ENCODE measurements at places on chromosomes 1 and 21.

GRCh38 chr1:235004840-235005391, 123.7 kb downstream of the TOMM20 start:
- DNase-seq = no peak

DNA sequence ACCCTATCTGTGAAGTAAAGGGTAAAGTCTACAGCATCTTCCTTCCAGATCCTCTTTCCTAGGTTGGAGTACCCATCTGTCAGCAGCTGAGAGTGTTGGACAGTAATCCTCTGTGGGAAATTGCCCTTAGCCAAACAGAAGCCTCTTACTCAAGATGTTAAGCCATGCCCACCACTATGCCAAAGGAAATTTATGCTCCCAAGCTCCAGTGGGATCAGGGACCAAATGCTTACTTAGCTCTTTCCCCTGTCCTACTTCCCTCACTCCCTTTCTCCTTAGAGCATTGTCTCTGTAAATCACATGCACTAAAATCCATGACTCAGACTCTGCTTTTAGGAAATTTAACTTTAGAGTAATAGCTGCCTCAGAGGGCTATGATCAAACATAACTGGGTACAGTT, 254.0 kb downstream of the BRINP2 start:
- DNase-seq = no peak

DNA sequence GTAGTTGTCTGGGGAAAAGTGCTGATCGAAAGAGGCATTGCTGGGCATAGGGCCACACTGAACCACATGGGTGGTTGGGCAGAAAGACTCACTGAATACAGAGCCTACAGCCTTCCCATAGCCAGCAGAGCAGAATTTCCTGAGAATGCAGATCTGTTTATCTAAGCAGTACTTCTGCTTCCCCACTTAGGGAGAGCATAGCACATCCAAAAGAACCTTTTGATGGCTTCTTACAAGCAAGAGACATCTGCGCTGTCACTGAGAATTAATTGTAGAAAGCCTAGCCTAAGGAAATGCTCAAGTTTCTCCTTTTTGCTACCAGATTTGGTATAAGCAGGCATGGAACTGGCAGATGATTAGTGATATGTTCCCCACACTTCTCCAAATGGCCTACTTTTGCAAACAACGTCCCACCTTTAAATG, 13.0 kb upstream of the KLHDC8A start:
- no peak for DNase-seq

DNA sequence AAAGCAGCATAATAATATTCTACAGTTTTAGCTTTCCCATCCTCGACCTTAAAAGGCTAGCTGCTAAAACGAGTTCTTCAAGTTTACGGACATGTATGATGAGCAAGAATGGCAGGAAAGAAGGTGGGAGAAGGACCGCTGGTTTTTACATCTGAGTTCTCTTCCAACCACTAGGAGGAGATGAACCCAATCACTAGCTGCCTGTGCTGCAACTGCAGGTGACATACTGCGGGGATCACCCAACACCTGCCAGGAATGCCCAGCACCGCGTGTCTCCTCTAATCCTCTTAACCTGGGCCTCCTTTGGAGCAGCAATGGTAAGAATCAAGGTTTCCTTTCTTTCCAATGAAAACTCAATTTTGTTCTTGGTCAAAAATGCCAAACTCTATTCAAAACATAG, 23.5 kb downstream of the TOR3A start:
- DNase-seq = no peak

GRCh38 chr1:106584676-106585075, 471.8 kb upstream of the PRMT6 start:
- DNase-seq = peak; percentile 24

- no peak for DNase-seq
Measured at GRCh38 chr1:118145721-118146120, 39.3 kb downstream of the SPAG17 start.

GRCh38 chr1:55047611-55048010, 8.3 kb downstream of the PCSK9 start:
- DNase-seq = no peak

- DNase-seq = no peak
Measured at GRCh38 chr1:41614818-41615217, 130.3 kb upstream of the EDN2 start.

GRCh38 chr1:71717186-71717585, 565.2 kb downstream of the NEGR1 start:
- DNase-seq = no peak

GRCh38 chr1:245067257-245067656, 87.5 kb upstream of the KIF26B start:
- no peak for DNase-seq

GRCh38 chr1:112761714-112762480, 46.8 kb upstream of the PPM1J start:
- no peak for DNase-seq

GRCh38 chr1:106677721-106678120, 378.8 kb upstream of the PRMT6 start:
- no peak for DNase-seq

DNA sequence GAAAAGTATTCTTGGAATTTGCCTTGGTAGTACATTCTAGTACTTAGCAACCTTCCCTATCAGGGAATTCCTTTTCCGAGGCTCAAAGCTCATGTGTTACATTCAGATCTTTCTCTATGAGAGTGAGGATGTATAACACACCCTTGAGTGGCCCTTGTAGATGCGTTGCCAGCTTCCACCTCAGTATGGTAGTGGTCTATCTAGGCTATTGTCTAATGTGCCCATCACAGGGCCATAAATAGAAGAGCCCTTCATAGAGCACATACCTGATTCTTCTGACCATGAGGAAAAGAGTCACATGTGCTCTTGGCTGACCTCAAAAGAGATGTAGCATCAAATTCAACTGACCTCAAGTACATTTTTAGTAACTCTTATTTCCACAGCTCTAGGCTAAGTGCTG, 14.0 kb upstream of the ZC3H11B start:
- DNase-seq = no peak

DNA sequence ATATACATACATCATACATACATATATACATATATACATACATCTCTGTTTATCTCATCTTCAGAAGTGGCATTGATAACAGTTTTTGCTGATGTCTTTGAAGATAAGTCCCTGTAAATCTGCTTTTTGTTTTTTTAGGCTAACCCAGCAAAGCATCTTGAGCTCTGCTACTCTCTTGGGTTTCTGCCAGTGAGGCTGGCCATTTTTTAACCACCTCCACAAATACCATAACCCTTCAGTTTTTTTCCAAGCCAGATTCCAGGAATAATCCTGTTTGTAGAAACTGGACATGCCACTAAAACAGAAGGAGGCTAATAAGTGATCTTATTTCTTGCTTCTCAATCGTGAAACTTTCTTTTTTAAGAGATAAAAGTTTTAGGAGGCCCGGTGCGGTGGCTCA, 21.6 kb downstream of the SDHC start:
- DNase-seq = no peak

- no peak for DNase-seq
Measured at GRCh38 chr1:162137179-162137960, 67.9 kb downstream of the NOS1AP start.

- DNase-seq = peak; percentile 63
Measured at GRCh38 chr1:41485605-41486004, 1.1 kb upstream of the EDN2 start.

DNA sequence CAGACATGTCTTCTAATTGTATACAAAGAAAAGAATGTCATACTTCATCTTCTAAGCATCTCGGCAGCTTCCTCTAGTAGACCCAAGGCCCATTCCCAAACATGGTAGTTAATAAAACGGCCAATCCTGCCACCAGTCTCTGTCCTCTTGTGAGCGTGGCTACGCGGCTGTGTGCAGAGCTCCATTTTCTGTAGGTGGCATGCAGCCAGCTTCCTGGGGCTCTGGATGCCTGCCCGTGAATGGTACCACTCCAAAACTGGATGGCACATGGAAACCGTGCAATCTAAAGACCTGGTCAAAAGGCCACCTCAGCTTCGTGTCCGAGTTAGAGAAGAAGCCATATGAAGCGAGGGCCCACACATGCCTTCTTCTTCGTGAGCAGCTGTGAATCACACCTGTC, 110.7 kb downstream of the SIPA1L2 start:
- no peak for DNase-seq

- no peak for DNase-seq
Measured at GRCh38 chr1:220182656-220183055, 88.7 kb downstream of the IARS2 start.

GRCh38 chr1:53559391-53559815, 100.2 kb downstream of the DMRTB1 start:
- no peak for DNase-seq

GRCh38 chr1:206941766-206942418, 4.4 kb downstream of the PIGR start:
- peak; percentile 29 for DNase-seq

- DNase-seq = no peak
Measured at GRCh38 chr1:53377438-53377841, 49.6 kb upstream of the LRP8 start.

- DNase-seq = no peak
Measured at GRCh38 chr1:227450489-227450888, 112.9 kb upstream of the ZNF678 start.

DNA sequence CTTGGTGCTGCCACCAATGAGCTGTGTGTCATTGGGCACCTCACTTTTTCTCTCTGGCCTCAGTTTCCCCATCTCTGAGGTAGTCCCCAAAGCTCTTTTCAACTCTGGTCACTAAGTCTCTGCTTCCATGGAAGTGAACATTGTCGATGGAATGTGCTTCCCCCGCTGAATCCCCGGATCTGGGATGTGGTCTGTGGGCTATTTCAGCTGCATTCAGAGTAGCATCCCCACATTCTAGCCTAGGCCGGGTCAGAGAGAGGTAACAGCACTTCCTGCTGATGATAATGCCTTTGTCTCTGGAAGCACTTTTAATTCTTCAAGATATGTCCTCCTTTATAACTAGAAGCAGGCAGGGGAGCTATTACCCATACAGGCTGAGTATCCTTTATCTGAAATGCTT, 29.8 kb downstream of the RASSF5 start:
- no peak for DNase-seq

DNA sequence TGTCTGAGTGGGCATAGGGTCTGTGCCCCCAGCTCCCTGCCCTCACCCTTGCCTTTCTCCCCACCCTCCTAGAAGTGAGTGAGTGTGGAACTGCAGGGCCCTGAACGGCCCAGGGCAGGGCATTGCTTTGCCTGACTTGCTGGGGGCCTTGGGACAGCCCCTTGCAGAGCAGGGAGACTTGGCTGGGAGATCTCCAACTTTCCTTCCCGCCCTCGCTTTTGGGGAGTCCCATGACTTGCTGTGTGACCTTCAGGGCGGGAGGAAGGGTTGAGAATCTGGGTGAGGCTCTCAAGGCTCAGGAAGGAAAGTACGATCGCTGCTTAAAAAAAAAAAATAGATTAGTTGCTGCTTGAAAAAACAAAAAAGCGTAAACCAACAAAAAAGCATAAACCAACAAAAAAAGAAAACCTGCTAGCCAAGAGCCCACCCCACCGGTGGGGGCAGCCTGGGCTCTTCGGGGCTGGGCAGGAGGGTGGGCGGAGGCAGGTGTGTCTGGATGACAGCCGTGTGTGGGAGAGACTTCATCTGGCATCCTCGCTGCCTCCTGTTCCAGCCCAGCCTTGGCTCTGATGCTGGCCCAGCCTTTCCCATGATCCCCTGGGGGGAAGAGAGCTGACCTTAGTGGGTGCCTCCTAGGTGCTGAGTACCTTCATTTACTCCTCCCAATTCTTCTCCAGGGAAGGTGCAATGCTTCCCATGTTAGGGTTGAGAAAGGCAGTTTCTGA, 6.5 kb downstream of the NBL1 start:
- peak; percentile 68 for DNase-seq

DNA sequence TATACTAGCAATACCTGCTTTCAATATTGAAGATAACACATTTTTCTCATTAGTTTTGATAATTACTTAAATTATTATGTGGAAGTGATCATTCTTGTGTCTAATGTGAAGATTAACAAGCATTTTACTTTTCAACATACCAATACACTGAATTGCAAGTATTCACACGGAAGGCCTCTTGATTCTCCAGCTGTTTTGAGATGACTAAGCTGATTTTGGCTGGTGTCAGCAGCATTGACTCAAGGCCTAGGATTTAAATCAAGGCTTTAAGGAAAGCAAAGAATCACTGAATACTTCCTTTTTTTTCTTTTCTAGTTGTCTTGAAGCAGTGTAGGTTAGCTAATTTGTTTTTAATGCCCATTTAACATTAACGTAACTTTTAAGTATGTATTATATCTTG, 373.7 kb downstream of the SRGAP2C start:
- peak; percentile 80 for DNase-seq

GRCh38 chr21:44785620-44786335, 15.8 kb downstream of the UBE2G2 start:
- no peak for DNase-seq

GRCh38 chr21:39863111-39863510, 4.1 kb upstream of the PCP4 start:
- DNase-seq = no peak

DNA sequence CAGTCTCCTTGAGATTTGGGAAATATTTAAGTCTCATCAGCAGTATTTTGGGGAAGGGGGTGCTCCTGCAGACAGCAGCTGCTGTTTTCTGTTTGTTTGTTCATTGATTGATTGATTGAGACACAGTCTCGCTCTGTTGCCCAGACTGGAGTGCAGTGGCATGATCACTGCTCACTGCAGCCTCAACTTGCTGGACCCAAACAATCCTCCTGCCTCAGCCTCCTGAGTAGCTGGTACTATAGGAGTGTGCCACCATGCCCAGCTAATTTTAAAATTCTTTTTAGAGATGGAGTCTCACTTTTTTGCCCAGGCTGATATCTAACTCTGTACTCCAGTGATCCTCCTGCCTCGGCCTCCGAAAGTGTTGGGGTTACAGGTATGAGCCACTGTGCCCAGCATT, 18.2 kb downstream of the UCK2 start:
- DNase-seq = no peak

DNA sequence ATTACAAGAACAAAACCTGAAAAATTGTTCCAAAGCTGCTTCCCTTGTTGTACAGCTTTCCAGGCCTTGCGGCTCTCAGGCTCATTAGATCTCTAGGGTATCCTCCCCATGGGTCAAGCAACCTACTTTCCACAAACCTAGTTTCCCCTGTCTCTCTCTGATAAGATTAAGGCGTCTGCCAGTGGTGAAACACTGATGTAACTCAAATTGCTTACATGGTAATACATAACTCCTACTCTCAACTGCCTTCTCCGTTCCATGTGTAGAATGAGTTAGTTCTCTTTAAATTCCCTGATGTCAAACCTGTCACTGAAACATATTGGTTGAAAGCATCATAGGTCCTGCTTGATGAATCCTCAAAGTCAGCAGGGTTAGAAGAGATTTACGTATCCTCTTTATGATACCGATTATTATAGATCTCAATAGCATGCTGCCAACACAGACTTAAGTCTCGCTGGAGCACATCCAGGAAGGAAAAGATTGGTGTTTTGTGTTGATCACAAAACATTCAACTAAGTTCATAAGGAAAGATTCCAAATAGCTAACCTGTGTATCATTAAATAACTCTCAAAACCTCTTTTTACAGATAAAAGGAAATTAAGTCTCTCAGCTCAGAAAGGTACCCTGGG, 10.6 kb downstream of the PPP1R15B start:
- no peak for DNase-seq

DNA sequence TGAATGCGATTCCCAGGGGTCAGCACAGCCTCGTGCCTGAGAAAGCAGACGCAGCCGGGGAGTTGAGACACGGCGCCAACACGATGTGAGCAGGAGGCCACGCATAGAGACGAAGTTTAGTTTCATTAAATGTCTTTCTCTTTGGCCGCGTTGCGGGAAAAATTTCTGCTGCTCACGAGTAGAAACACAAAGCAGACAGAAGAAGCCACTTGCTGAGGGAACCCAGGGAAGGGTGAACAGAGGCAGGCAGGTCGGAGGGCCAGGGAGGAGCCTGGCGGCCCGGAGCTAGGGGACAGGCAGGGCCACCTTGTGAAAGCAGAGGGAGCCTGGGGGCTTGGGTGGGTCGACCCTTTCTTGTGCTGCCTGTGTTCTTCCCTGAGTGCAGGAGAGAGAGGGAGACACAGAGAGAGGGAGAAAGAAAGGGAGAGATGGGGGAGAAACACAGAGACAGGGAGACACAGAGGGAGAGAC, 33.2 kb downstream of the POFUT2 start:
- DNase-seq = no peak
